Hippocampal formation (tissue), 2 donors: ENCODE measurements at places on chromosomes 2 and 18.

DNA sequence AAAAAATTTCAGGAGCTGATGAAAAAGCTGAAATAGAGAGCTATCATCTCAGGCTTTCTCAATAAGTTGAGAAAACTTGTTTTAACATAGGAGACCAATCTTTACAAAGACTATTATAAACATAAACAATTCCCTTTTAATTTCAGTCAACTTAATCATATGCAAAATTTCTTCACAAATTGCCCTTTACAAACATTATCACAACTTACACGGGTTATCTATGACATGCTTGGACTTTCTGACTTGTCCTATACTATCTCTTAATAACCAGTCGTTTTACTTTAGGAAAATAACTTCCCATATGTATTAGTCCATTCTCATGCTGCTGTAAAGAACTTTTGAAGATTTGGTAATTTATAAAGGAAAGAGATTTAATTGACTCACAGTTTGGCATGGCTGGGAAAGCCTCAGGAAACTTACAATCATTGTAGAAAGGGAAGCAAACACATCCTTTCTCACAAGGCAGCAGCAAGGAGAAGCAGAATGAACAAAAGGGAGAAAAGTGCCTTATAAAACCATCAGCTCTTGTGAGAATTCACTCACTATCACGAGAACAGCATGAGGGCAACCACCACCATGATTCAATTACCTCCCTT lies 1583.7 kb upstream of the CELF4 start:
- no peak for DNase-seq

- DNase-seq: no peak
These were observed 48.9 kb downstream of the CDH2 start for GRCh38 chr18:28127763-28128658.

GRCh38 chr2:217956586-217957457 lies 46.0 kb downstream of the TNS1 start:
- DNase-seq: no peak

DNA sequence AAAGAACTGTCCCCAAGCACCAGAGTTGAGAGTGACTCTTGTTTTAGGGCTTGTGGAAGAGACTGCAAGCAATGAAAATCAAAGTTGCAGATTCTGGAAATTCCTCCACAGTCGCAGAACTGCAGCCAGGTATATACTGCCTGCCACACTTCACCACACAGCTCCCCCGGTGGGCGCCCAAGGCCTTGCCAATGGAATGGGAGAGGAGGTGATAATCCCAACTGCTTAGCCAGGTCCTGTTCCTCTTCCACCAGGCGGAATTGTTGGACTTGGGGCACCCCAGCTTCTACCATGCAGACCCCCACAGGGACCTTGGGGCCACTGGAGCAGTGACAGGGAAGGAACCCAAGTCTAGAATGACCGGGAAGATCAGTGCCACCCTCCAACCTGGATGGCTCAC lies 4.8 kb upstream of the PDIA6 start:
- DNase-seq: no peak

DNA sequence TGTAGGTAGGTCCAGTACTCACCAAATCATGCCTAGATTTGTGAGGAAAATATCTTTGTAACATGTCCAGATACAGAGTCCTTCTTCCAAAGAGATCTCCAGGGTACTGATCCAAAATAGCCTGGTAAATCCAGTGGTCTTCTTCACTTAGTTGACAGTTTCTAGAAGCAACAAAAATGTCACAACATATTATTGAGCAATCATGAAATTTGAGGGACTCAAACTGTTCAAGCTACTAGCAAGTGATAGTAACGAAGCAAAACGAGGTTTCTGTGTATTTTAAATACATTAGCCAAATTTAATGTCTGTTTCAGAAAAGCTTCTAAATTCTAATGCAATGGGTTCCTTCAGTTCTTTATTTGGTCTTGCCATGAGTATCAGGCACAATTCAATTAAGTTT lies 142.8 kb downstream of the CCDC148 start:
- DNase-seq: no peak

- DNase-seq: no peak
These were observed 694.6 kb downstream of the SUCLG1 start for GRCh38 chr2:83764447-83765005.

GRCh38 chr2:206422493-206422892 lies 20.8 kb upstream of the ADAM23 start:
- DNase-seq: no peak

- DNase-seq: no peak
These were observed 15.3 kb downstream of the CAPN10 start for GRCh38 chr2:240601831-240602160.
